ENCODE measurements at places on chromosomes 1 and 21. TPM values are rescaled to one million over a fixed set of nuclear protein-coding genes. Genes with fewer than 3 reads are reported as not detected.
A peak's percentile ranks its signal among the peaks of the same experiment; 100 is the strongest.

- no peak for DNase-seq
- no peak overlapping the region for H3K27ac ChIP-seq
- peaks cover 11% of the 10 kb centered on the region for H3K4me1 ChIP-seq
- no peak overlapping the region for H3K4me3 ChIP-seq
Observed at GRCh38 chr1:184990204-184990603, 15.9 kb upstream of the NIBAN1 start.

- no peaks in the 10 kb centered on the region for H3K27me3 ChIP-seq
- H3K36me3 ChIP-seq: peaks cover 100% of the 10 kb centered on the region
- no peak overlapping the region for H3K4me3 ChIP-seq
- H3K4me1 ChIP-seq: no peaks in the 10 kb centered on the region
- peak; percentile 28 for DNase-seq
Observed at GRCh38 chr1:156797212-156797871, 19.3 kb downstream of the SH2D2A start.

DNA sequence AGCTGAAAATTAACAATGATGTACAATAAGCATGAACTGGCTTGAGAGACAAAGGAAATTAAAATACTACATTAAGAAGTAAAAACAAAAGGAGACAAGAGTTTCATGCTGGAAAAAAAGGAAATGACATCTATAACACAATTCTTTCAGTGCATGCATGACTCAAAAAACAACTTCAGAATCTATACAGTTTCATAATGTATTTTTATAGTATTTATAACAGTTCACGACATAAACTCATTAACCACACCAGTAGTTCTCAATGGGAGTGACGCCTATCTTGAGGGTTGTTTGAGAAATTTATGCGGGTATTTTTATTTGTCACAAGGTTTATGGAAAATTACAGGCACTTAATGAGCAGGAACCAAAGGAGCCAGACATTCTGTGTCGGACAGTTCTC lies 168.5 kb downstream of the SMYD3 start:
- H3K4me1 ChIP-seq: no peaks in the 10 kb centered on the region
- no peak overlapping the region for H3K27ac ChIP-seq
- H3K27me3 ChIP-seq: no peaks in the 10 kb centered on the region

The LGR6 gene
- not detected for polyA plus RNA-seq

The OLIG2 gene
- not detected for polyA plus RNA-seq

The LIN28A gene
- polyA plus RNA-seq: not detected
